Esophagus mucosa (tissue), 1 donor: ENCODE measurements at places on chromosomes 6 and 20. TPM values are rescaled to one million over a fixed set of nuclear protein-coding genes. Genes with fewer than 3 reads are reported as not detected.
A peak's percentile ranks its signal among the peaks of the same experiment; 100 is the strongest.

DNA sequence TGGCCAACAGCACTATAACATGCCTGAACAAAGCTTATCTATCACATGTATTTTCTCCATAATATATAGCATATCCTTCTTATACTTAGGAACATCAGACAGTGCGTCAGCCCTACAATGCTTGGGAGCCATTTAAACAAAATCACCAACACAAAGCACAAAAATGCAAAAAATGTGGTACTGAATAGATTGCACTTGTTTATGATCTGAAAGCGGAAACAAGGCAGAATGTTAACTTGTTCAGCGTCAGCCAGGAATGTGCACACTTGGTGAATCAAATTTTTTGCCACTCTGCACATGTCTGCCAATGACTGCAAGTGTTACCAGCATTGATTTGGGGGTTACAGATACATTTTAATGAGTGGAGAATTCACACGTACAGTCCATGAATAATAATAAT lies 14.8 kb downstream of the SLC35A1 start:
- ATAC-seq: no peak

The CD24 gene
- total RNA-seq: 1,371 TPM

DNA sequence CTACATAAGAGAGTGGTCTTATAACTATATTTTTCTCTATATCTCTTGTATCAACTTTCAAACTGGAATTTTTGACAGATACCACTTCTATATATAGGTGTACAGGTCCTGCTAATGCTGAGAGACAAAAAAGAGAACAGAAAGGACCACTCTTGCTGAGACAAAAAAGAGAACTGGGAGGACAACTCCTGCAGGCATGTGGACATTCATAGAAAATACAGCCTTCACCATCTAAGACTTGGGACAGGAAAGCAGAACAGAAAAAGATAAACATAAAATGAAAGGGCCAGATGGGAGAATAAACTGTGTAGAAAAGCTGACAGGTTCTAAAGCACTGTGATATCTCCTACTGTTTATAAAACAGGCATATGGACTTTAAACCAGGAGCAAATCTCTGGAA lies 541.0 kb upstream of the ADGRB3 start:
- no peak for ATAC-seq

The CPXM1 gene
- 2.0 TPM for total RNA-seq

DNA sequence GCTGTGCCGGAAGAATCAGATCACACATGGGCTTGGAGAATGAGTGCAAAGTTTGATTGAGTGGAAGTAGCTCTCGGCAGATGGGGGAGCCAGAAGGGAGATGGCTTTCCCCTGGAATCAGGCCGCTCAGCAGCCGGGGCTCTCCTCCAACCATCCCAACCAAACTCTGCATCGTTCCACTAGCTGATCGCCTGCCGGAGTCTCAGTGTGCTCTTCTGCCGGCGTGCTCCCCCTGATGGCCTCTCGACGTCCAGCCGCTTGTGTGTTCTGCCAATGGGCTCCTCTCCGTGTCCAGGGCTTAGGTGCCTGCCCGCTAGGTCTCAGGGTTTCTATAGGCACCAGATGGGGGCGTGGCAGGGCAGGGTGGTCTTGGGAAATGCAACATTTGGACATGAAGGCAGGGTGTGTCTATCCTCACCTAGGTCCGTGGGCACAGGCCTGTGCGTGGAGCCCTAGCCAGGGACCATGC lies 4.9 kb upstream of the BIRC7 start:
- ATAC-seq: no peak

GRCh38 chr6:124868481-124868880 lies 93.8 kb upstream of the RNF217 start:
- no peak for ATAC-seq

The EFCAB8 gene
- total RNA-seq: 0.48 TPM

GRCh38 chr6:170209354-170210025 lies 81.4 kb downstream of the DLL1 start:
- peak; percentile 20 for ATAC-seq

The RAET1L gene
- total RNA-seq: 30.4 TPM

The CALHM5 gene
- 0.12 TPM for total RNA-seq

The CCN5 gene
- 1.9 TPM for total RNA-seq
